ENCODE measurements at places on chromosomes 1 and 21. TPM values are rescaled to one million over a fixed set of nuclear protein-coding genes. Genes with fewer than 3 reads are reported as not detected.

DNA sequence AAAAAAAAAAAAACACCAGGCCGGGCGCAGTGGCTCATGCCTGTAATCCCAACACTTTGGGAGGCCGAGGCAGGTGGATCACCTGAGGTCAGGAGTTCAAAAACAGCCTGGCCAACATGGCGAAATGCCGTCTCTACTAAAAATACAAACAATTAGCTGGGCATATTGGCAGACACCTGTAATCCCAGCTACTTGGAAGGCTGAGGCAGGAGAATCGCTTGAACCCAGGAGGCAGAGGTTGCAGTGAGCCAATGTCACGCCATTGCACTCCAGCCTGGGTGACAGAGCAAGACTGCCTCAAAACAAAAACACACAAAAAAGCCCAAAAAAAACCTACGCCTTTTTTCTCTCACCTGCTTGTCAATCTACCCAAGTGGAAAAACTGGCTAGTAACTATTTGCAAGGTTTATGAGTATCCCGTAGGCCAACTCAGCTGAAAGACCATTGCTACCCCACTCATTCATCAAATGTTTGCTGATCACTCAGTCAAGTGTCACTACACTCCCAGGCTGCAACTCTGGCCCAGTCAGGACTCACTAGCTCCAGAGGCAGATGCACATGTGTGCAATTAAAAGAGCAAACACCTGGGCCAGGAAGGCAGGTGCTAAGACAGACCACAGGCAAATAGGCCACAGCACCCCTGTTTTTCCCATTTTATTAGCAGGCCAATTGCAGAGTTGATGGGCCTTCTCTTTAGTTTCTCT, 2.0 kb downstream of the CSRP1 start:
- peak overlapping the region; percentile 81 for H3K4me3 ChIP-seq
- peak overlapping the region; percentile 94 for H3K27ac ChIP-seq
- H3K36me3 ChIP-seq, result peaks cover 9% of the 10 kb centered on the region
- no peak for DNase-seq
- no peaks in the 10 kb centered on the region for H3K27me3 ChIP-seq
- H3K4me1 ChIP-seq, result peaks cover 64% of the 10 kb centered on the region

DNA sequence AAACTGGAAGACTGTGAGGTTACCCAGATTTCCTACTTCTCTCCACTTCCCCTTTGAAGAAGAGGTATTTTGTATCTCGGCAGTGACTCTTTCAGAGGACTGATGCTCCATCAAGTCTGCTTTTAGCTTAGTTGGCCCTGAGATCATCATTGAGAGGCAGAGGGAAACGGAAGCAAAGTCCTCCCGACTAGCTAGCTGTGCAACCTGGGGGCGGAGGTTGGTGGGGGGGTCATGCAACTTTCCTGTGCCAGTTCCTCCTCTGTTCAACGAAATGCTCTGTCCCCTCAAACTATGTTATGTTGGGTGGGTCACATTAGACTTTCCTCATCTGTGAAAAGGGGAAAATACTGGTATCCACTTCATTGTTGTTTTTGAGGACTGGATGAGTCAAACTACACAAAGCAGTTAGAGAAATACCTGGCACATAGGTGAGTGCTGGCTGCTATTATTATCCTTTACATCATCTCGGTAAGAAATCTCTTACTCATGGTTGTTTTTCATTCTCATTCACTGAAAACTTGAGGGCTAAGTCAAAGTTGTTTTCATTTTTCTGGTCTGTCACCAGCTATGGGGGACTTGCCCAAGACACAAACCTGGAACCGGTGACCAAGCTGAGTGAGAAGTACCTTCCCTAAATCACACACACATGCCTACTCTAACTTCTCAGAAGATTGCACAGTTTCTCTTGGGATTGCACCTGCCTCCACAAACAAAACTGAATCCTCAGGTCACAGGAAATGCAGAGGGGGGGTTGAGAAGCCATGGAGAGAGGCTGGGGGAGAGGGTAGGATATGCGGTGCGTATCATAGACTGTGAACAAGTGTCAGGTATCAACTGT, 83.3 kb downstream of the ABCA4 start:
- no peaks in the 10 kb centered on the region for H3K36me3 ChIP-seq
- no peaks in the 10 kb centered on the region for H3K4me1 ChIP-seq
- no peak overlapping the region for H3K4me3 ChIP-seq
- DNase-seq, result no peak
- H3K27me3 ChIP-seq, result no peaks in the 10 kb centered on the region

- no peak overlapping the region for H3K27ac ChIP-seq
- no peaks in the 10 kb centered on the region for H3K36me3 ChIP-seq
- no peak for DNase-seq
- H3K4me3 ChIP-seq, result no peak overlapping the region
Measured at GRCh38 chr1:212952641-212952976, 2.3 kb downstream of the VASH2 start.

Gene CHML
- 10.6 TPM for total RNA-seq

Gene PRDM16
- total RNA-seq, result 0.57 TPM

DNA sequence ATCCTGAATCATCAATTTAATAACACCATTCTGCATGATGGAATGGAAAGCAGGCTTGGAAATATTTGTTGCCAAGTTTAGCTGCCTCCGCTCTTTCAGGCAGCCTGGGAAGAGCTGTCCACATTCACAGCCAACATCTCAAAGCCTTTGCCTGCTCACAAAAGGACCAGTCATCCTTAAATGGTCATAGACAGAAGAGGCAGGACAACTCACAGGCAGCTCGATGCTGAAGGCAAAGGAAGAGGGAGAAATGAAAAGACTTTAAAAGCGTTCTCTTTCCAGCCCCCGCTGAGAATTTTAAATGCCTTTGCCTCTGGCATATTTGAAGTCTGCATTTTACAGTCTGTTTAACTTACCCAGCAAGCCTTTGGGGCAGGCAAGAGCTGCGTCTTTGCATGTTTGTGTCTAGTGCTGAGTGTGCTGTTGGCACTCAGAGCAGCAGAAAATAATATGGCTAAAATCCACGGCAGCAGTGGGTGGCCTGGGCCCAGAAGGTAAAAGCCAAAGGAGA, 68.9 kb downstream of the NMNAT2 start:
- H3K4me1 ChIP-seq, result no peaks in the 10 kb centered on the region
- no peaks in the 10 kb centered on the region for H3K27me3 ChIP-seq
- H3K36me3 ChIP-seq, result no peaks in the 10 kb centered on the region
- peak; percentile 48 for DNase-seq

Gene ZBTB17
- 50.3 TPM for total RNA-seq

- no peaks in the 10 kb centered on the region for H3K27me3 ChIP-seq
- H3K36me3 ChIP-seq, result no peaks in the 10 kb centered on the region
- no peaks in the 10 kb centered on the region for H3K4me1 ChIP-seq
- no peak overlapping the region for H3K4me3 ChIP-seq
- H3K27ac ChIP-seq, result no peak overlapping the region
Measured at GRCh38 chr1:54125386-54126070, 27.3 kb downstream of the CDCP2 start.

Gene MYBPH
- total RNA-seq, result not detected

GRCh38 chr1:11487196-11487751, 8.3 kb downstream of the DISP3 start:
- DNase-seq, result no peak
- no peaks in the 10 kb centered on the region for H3K36me3 ChIP-seq
- peaks cover 85% of the 10 kb centered on the region for H3K27me3 ChIP-seq
- no peaks in the 10 kb centered on the region for H3K4me1 ChIP-seq
- H3K27ac ChIP-seq, result no peak overlapping the region
- H3K4me3 ChIP-seq, result no peak overlapping the region

- H3K36me3 ChIP-seq, result no peaks in the 10 kb centered on the region
- H3K27me3 ChIP-seq, result no peaks in the 10 kb centered on the region
- H3K27ac ChIP-seq, result no peak overlapping the region
- no peak for DNase-seq
- H3K4me3 ChIP-seq, result no peak overlapping the region
- no peaks in the 10 kb centered on the region for H3K4me1 ChIP-seq
Measured at GRCh38 chr1:53553734-53554509, 94.7 kb downstream of the DMRTB1 start.

- H3K27me3 ChIP-seq, result no peaks in the 10 kb centered on the region
- no peak for DNase-seq
- no peak overlapping the region for H3K27ac ChIP-seq
- no peaks in the 10 kb centered on the region for H3K36me3 ChIP-seq
- H3K4me1 ChIP-seq, result no peaks in the 10 kb centered on the region
Measured at GRCh38 chr1:202848191-202848542, 37.4 kb downstream of the PCAT6 start.

DNA sequence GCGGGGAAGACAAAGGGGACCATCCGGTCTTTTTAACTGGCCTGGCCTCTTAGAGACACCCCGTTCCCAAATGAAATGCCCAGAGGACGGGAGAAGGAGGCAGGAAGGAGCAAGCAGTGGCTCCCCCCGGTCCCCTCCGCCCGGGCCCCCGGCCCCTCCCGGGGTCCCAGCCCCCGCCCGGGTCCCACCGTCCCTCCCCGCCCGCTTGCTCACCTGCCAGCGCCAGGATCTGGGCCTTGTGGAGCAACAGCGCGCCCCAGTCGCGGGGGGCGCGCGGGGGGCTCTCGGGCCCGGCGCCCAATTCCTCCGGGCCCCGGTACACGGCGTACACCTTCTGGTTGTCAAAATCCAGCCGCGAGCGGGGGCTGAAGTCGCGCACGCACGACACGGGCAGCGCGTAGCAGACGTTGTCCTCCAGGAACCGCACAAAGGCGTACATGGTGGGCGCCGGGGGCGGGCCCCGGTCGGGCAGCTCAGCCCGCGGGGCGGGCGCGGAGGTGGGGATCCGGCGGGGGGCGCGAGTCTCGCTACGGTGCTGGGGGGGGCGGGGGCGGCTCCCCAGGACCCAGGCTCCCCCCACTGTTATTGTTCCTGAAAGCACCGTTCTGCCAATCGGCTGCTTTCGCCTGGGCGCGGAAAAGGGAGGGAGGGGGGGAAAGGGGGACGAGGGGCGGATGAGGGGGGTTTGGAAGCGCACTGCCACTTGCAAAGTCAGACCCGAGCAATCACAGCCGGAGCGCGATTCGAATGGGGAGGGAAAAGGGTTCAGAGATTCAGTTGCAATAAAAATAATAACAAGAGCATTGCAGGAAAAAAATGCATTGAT, at the start of gene BEND5:
Gene BEND5 (minus strand): TSS at position 499 of the 826 bp plus-strand sequence. CDS start 60 bp downstream, at position 439.
- peak within 1 kb of the TSS; percentile 84 for H3K27ac ChIP-seq
- DNase-seq, result peak; percentile 84
- H3K27me3 ChIP-seq, result no peaks in the 10 kb centered on the region
- peak within 1 kb of the TSS; percentile 82 for H3K4me3 ChIP-seq
- H3K4me1 ChIP-seq, result no peaks in the 10 kb centered on the region
- H3K36me3 ChIP-seq, result no peaks in the 10 kb centered on the region

- H3K27me3 ChIP-seq, result no peaks in the 10 kb centered on the region
- H3K4me1 ChIP-seq, result no peaks in the 10 kb centered on the region
- H3K27ac ChIP-seq, result no peak overlapping the region
- peaks cover 29% of the 10 kb centered on the region for H3K36me3 ChIP-seq
- no peak for DNase-seq
- H3K4me3 ChIP-seq, result no peak overlapping the region
Measured at GRCh38 chr1:150441121-150441520, 46.1 kb upstream of the TARS2 start.

DNA sequence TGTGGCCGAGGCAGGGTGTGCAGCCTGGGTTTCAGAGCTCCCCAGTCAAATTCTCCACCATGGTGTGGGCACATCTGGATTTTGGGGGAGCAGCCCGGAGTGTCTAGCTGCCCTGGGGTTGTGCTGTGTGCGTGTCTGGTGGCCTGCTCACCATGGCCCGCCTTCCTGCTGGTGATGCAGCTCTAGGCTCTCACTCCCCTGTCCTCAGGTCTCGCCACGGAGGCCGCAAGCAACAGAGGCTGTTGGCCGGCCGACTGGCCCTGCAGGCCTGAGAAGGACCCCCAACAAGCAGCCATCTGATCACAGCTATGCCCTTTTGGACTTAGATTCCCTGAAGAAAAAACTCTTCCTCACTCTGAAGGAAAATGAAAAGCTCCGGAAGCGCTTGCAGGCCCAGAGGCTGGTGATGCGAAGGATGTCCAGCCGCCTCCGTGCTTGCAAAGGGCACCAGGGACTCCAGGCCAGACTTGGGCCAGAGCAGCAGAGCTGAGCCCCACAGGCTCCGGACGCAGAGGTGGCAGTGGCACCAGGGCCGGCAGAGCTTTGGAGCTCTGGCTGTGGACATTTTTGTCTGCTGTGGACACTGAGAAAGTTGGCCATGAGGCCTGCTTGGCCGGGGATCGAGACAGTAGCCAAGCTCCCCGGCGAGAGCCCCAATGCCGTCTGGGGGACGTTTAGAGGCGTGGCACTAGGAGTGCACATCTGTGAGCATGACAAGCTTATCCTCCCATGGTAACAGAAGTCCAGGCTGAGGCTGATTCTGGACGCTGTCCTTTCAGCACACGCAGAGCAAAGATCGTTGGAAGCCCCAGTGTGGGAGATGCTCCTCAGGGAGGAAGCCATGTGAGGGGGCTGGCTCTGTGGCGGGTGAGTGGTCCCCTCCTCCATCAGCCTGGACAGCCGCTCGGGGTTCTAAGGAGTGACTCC, 8.2 kb downstream of the THAP3 start:
- H3K4me1 ChIP-seq, result no peaks in the 10 kb centered on the region
- no peak for DNase-seq
- no peak overlapping the region for H3K27ac ChIP-seq

DNA sequence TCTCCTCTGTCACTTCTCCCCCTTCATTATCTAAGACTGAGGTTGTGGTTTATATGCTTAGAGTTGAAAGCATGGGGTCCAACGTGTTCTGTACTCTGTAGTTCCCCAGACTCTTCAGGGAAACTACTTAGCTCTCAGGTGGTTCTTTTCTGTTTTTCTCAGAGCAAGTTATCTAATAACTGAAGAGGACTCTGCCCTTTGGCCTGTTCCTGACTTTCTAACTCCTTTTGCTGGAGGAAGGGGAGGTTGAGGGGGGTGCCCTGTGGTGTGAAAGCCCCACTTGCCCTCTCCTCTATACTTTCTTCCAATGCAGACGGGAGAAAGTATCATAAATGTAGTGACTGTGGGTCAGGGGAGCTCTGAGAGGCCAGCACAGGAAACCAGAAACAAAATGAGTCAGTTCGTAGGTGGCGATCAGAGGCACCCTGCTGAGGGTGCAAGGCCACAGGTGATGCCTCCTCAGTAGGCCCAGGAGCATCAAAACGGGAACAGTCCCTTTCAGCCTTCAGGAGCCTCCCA, 5.0 kb downstream of the SLC25A44 start:
- no peak for DNase-seq
- H3K27me3 ChIP-seq, result no peaks in the 10 kb centered on the region
- H3K4me3 ChIP-seq, result no peak overlapping the region
- H3K27ac ChIP-seq, result no peak overlapping the region
- peaks cover 6% of the 10 kb centered on the region for H3K4me1 ChIP-seq
- peaks cover 3% of the 10 kb centered on the region for H3K36me3 ChIP-seq

GRCh38 chr21:31371715-31372470, 27.8 kb upstream of the TIAM1 start:
- no peaks in the 10 kb centered on the region for H3K36me3 ChIP-seq
- H3K27ac ChIP-seq, result no peak overlapping the region
- H3K27me3 ChIP-seq, result no peaks in the 10 kb centered on the region

DNA sequence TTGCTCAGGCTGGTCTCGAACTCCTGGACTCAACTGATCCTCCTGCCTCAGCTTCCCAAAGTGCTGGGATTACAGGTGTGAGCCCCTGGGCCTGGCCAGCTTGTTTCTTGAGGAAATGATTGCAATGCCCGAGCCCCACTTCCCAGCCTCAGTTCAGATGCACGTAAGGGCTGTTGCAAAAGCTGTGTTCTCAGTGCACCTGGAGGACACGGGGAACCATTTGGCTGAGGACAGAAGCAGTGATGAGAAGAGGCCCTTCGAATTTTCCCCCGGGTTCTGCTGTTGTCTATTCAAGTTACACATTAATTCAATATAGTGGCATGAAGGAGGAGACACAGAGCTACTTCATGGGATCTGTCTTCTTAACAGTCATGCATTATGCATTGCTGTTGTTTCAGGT, 78.8 kb upstream of the WDR26 start:
- H3K27ac ChIP-seq, result no peak overlapping the region
- no peak for DNase-seq
- no peaks in the 10 kb centered on the region for H3K4me1 ChIP-seq
- H3K4me3 ChIP-seq, result no peak overlapping the region
- H3K27me3 ChIP-seq, result no peaks in the 10 kb centered on the region

Measured in A673 (cell line).